Activated naive CD4-positive, alpha-beta T cell treated with anti-CD3 and anti-CD28 coated beads, Interleukin-2, amount 10 ng/mL, durations not matched to agents 7 days and 5 days (primary cell): ENCODE measurements at places on chromosomes 2 and 18.

GRCh38 chr18:12032786-12033642 is 51.7 kb downstream of the IMPA2 start:
- no peak for DNase-seq

DNA sequence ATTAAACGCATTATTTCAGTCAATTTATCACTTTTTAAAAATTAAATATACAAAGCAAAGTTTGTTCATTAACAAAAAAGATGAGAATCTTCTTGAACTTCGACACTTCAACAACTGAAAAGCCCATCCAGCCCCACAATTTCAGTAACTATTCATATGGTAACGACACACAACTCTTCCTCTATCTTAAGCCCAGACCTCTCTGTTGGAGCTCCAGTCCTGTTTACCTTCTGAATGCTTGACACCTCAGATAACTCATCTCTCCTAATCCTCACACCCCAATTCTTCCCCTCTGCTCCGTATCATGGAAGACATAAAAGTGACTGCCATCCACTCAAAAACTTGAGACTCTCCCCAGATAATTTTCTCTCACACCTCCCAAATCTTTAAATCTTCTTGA is 12.6 kb downstream of the USP37 start:
- no peak for DNase-seq

DNA sequence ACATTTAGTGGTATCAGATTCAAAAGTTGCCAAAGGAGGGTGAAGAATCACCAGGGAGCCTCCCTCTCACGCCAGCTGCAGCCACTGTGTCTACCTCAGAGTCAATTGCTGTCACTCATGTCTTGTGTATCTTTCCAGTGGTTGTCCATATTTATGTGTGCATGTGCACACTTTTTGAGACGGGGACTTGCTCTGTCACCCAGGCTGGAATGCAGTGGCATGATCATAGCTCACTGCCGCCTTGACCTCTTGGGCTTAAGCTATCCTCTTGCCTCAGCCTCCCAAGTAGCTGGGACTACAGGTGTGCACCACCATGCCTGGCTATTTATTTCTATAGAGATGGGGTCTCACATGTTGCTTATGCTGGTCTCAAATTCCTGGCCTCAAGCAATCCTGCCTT is 4.0 kb downstream of the MOCOS start:
- DNase-seq, result no peak

DNA sequence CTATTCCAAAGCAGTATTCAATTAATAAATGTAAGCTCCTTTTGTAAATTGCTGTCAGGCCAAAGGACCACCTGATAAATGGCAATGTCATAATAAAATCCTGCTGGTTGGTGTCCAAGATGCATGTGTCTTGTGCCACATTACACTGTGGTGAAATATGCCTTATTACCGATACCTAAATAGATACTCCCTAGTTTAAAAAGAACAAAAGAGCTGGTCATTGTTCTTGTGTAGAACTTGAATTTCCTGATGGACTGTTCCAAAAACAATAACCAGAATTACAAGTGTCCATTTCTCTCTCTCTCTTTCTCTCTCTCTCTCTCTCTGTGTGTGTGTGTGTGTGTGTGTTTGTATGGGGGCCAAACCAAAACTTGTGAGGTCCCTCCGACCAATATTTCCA is 13.8 kb upstream of the LPIN1 start:
- no peak for DNase-seq

- DNase-seq, result no peak
Observed at GRCh38 chr18:61847164-61847791, 45.5 kb downstream of the RNF152 start.

- DNase-seq, result no peak
Observed at GRCh38 chr2:191202881-191203397, 42.3 kb upstream of the MYO1B start.
